SW480 (cell line): ENCODE measurements at places on chromosomes 1 and 21.
A peak's percentile ranks its signal among the peaks of the same experiment; 100 is the strongest.

- DNase-seq: no peak
These were observed 66.7 kb upstream of the GUCA2A start for GRCh38 chr1:42231253-42231652.

DNA sequence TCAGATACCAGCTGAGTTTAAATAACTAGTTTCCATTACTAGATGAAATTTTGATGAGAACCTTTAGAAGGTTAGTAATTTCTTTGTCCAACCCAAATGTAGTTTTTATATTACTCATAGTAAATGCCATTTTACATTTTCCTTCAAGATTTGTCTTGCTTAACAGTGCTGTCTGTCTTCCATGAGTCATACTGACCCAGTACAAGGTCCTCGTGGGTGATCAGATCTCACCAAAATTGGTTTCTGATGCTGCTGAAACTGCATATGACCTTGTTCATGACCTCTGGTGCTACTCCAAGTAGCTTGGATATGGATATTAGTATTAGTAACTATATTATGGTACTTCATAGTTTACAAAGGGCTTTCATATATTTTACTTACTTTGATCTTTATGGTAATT is 207.1 kb downstream of the RYR2 start:
- no peak for DNase-seq

DNA sequence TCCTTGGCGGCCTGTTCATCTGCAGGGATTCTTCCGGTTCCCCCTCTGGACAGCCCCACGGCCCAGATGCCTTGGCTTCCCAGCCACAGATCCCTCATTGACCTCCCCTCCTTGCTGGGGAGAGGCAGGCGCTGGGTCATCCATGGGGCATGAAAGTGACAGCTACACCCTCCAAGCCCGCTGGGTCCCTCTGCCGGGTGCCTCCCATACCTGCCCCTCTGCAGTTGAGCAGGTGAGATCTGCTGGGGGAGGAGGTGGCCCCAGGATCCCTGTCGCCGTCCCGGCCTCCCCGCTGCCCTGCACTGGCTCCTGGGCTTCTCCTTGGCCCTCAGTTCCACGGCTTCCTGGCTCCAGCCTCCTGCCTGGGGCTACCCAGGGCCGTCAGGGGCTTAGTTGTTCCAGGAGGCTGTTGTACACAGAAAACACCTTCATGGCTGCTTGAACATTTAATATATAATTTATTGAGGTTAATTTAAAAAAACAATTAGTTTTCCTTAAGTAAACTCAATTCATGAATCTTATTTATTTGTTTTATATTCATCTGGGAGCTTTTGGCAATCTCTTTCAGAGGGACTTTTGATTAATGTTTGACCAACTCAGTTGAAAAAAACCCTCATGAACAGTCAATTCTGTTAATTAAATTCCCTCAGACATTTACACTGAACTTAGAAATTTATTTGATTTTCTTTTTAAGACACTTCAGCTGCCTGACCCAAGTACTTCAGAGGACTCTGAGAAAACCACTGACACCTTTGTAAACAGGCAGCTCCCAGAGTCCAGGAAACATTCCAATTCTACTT is 67.6 kb upstream of the ABCG1 start:
- DNase-seq: no peak

DNA sequence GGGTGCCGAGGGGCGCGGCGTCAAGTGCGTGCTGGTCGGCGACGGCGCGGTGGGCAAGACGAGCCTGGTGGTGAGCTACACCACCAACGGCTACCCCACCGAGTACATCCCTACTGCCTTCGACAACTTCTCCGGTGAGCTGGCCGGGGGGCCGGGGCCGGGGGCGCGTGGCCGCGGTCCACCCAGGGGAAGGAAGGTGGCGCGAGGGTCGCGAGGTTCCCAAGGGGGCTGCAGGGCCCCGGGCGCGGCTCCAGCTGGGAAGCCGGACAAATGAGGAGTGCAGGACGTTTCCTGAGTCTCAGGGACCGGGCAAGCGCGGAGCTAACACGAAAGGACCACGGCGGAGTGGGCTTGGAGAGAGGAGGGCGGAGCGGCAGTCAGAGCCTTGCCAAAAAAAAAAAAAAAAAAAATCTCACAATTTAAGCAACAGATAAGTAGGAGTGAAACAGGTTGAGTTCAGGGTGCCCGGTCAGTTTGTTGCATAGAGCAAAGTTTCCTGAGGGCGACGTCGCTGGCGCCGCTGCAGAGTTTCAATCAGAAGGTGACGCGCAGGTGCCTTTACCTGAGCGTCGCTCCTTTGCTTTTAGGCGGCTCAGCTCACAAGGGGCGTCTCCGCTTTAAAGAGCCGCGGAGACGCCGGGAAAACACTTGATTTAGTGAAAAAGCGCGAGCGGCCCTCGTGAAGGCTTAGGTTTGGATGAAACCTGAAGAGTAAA is 750 bp downstream of the RHOU start:
- DNase-seq: peak; percentile 54

DNA sequence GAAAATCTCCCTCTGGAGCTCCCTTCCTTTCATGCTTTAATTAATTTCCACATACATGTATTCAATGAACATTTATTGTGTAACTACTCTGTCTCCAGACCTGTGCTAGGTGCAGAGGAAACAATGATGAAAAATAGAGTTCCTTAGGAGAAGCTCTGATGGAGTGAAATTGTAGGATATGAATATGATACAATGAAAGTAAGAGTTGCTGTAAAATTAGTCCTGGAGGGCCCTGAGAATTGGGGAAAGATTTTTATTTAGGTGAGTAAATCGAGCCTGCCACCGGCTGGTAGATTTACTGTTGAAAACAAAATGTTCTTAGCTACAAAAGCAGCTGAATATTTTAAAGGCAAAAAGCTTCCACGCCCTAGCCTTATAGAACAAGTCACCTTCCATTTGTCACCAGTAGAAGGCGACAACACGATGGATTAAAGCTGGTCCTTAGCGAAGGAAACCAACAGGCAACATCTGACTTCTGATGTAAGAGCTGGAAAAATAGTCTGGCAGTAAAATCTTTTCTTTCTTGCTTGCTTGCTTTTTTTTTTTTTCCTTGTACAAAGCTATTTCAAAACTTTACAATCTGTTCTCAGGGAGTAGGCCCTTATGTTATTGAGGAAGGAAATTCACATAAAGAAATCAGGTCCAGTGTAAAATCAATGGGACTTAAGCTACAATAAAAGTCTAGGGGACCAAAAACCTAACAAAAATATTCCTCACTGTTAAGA is 82.0 kb upstream of the ROR1 start:
- peak; percentile 84 for DNase-seq

GRCh38 chr1:192474080-192474683 is 101.4 kb upstream of the RGS1 start:
- DNase-seq: peak; percentile 14

GRCh38 chr1:61638911-61639605 is 85.9 kb downstream of the TM2D1 start:
- DNase-seq: no peak

DNA sequence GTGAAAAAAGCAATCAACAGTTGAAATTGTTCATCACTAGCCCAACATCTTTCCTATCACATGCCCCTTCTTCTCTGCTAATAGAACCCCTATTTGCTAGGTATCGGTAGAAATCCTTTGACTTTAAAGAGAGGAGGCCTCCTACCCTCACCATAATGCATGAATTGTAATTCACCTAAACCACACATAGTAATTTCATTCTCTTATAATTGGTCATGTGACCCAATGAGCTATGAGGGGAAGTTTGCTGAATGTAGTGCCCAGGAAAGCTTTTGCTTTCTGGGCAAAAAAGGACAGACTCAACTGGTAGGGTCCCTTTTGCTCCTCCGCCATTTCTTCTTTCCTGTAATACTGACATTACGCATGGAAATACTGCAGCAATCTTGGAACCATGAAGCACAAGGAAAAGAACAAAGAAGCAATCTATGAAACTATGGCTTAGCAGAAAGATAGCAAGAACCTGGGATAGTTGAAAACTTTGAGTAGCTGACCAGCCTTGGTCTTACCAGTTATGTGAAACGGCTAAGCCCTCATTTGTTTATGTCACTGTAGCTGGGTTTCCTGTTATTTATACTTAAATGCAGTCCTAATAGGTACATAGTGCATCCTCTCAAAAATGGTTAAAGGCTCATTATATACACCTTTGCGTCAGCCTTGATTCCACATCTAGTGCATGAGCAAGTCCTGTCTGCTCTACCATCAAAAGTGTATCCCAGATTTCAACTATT is 10.2 kb upstream of the CHI3L2 start:
- DNase-seq: no peak

GRCh38 chr1:231847612-231848397 is 221.2 kb downstream of the DISC1 start:
- no peak for DNase-seq

DNA sequence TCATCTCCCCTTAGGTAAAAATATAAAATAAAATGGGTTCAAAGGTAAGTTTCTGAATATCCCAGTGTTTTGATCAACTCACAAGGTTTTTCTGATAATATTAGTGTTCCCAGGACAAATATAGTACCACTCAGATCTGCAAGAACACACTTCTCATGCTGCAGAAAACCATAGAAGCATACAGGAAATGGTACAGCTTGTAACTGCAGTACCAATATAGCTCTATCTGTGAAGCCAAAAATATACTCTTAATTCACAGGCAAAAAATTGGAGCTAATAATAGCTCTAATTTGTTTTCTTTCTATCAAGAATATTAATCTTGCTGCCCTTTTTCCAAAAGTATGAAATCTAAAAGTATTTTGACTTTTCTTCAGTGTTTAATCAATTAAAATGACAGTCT is 13.2 kb downstream of the VPS45 start:
- no peak for DNase-seq

- no peak for DNase-seq
These were observed 3.5 kb downstream of the SH3BGRL3 start for GRCh38 chr1:26283279-26283853.

DNA sequence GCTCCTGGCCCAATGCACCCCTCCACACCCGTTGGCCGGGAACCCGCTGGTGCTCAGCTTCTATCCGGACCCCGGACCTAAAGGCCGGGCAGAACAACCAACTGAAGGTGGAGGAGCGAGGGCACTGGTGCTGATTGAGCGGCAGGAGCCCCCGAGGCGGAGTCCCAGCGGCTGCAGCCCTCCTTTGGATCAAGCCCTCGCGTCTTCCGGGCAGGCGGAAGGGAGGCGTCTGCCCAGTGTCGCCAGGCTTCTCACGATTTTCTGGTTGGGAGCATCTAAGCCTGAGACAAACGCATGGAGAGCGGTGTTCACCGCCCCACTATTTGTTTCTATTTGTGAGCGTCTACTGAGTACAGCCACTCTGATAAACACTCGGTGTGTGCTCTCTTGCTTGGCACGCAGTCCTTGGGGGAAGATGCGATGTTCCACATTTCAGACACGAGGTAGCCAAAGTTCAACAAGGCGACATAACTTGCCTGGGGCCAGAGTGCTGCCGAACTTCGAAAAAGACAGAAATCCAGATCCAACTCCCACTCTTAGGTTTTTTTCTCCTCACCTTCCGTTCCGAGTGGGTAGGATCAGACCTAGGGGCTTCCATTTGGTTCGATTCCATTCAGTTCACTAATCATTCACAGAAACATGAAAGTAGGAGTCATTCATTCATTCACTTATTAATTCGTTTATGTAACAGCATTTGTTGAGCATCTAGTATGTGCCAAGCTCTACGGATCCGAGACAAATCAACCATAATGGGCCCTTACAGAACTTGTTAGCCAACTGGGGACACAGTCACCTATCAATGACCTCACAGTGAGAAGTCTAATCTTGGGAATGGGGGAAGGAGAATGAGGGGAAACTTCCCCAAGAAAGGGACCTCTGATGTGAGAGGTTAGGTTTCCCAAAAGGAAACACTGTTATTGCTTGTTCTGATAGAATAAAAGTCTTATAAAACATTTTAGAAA is 4.9 kb upstream of the DMRTA2 start:
- no peak for DNase-seq

DNA sequence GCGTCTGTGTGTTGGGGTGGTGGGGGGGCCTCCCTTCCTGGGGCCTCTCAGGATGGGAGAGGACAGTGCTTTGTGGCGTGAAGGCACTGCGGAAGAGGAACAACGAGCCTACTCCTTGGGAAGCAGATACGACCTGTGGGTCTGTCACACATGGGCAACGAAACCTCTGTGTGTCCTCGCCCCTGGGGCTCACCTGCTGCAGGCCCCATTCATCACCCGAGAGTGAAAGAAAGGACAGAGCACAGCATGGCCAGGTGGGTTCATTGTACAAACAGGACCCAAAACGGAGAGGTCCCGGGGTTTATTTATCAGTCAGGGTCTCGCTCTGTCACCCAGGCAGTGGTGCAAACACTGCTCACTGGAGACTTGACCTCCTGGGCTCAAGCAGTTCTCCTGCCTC is 40.1 kb upstream of the LIN9 start:
- DNase-seq: no peak

GRCh38 chr1:111906816-111907215 is 82.7 kb downstream of the KCND3 start:
- DNase-seq: no peak

DNA sequence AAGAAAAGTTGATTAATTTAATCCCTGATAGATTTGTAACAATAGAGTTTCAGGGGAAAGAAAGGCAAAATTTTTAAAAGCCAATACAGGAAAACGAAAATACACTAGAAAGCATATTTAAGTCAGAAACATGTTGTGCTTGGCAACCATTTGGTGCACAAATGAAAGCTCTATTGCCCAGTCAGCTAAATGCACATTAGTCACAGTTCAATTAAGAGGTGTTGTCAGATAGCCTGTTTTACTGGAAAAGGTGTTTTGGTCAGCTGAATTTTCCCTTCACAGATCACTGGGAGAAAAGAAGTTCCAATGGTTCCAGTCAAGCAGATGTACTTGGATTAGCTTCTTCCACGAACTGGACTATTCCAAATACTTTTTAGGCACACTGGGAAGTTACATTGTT is 25.4 kb downstream of the RGS4 start:
- no peak for DNase-seq

- no peak for DNase-seq
These were observed 71.0 kb downstream of the SLC45A1 start for GRCh38 chr1:8388732-8389562.

DNA sequence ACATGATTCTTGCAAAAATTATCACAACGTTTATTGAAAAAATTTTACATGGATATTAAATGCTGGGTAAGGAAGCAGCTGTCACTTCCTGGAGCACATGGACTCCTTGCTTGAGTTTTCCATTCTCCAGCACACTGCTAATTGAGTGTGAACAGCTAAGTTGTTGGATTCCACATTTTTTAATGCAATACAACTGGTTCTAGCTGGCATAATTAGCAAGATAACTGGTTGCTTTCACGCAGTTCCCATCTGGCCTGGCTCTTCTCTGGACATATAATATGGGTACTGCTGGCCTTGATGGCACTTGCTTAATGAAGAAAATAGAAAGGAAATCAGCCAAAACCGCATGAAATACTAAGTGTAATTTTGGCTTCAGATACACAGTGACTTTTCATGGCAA is 26.6 kb downstream of the RGS21 start:
- DNase-seq: no peak

- no peak for DNase-seq
These were observed 323.3 kb downstream of the KCTD3 start for GRCh38 chr1:215890438-215890837.
